ENCODE measurements at places on chromosomes 5 and 9. TPM values are rescaled to one million over a fixed set of nuclear protein-coding genes. Genes with fewer than 3 reads are reported as not detected.
A peak's percentile ranks its signal among the peaks of the same experiment; 100 is the strongest.

DNA sequence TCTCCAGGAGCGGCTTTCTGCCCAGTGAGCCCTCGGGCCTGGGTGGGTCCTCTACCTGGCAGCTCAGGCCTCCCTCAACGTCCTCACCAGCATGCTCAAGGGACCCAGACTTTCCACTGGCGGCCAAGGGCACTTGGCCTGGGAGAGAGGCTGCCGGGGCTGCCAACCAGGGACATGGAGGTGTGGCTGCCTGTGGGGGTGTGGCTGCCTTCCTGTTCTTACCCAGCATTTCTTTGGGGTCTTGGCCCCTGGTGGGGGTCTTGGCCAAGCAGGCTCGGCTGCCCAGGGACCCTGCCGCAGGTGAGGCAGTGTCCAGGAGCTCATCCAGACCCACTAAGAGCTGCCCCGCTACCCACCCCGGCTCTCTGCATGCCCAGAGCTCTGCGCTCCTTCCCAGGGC lies 7.2 kb upstream of the QSOX2 start:
- DNase-seq: no peak

- DNase-seq: peak; percentile 88
Measured at GRCh38 chr5:10283927-10284635, 23.6 kb downstream of the CMBL start.

- DNase-seq: no peak
Measured at GRCh38 chr9:109945573-109945972, 165.6 kb downstream of the PALM2AKAP2 start.

GRCh38 chr5:78211052-78211451 lies 83.4 kb downstream of the AP3B1 start:
- no peak for DNase-seq

- no peak for DNase-seq
Measured at GRCh38 chr9:117494401-117495090, 79.7 kb upstream of the ASTN2 start.

- peak; percentile 9 for DNase-seq
Measured at GRCh38 chr5:1513326-1514026, 10.3 kb downstream of the LPCAT1 start.

GRCh38 chr5:115640274-115640673 lies 14.4 kb upstream of the TMED7 start:
- DNase-seq: no peak

DNA sequence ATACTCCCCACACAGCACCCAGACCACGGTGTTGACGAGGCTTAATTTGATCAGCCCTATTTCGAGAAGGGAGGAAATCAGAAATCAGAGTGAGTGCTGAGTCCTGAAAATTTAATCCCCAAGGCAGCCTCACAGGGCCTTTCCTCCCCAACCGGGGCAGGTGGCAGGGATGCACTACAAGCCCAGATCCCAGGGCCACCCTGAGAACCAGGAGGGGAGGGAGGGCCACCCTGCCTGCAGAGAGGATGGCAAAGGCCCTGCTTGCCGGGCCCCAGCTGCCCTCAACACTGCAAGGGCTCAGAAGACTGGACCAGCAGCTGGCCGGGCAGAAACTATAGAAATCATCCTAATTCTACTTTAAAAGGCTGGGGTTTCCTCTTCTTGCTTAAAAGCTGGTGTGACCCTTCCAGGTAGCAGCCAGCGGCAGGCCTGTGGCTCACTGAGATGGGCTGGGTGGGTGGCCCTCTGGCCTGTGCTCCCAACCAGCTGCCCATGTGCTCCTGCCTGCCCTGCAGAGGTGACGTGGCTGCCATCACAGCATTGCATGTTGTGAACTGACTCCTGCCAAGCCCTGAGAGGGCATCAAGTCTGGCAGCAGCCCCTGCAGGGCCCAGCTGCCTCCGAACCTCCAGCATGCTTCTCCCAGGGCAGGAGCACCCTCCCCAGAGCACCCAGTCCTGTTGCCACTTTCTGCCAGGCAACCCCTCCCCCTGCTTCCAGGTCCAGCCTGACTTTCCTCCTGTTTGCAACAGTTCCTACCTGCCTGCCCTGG lies 122.8 kb downstream of the ADAMTS2 start:
- no peak for DNase-seq

DNA sequence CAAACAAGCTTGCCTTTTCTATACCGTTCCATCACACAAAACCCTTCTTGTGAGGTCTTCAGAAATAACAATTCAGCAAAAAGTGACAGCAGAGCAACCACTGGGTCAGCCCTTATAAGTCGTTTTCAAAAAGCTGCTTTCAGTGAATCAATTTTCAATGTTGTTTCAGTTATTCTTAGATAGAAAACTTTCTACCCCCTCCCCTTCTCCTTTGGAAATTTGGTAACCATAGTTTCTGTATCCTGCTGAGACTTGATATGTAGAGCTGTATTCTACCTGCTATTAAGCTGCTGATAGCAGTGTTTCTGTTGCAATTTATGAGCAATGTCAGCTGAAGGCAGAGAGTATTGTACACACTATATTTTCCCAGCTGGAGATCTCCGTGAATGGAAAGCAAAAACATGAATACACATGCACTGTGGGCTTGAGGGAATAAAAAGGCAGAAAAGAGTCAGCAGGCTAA lies 75.7 kb downstream of the ZNF608 start:
- DNase-seq: no peak

GRCh38 chr5:120926471-120926870 lies 462.4 kb downstream of the PRR16 start:
- DNase-seq: no peak

DNA sequence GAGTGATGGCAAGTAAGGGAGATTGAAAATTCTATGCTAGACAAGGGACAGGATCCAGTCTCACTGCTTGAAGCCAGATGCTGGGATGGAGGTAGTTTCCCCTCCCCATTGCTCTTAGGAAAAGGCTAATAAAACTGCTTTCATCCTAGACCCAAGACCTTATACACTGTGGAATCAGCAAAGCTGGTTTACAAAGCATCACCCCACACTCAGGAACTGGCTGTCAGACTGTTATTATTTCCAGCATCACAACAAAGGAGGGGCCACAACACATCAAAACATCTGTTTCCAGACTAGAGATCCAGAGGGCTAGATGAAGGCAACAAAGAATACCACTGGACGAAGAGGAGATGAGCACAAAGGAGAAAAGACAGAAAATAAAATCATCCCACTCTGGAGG lies 364.6 kb upstream of the PTGER4 start:
- no peak for DNase-seq

GRCh38 chr9:87613265-87614111 lies 112.4 kb upstream of the CTSL start:
- no peak for DNase-seq

DNA sequence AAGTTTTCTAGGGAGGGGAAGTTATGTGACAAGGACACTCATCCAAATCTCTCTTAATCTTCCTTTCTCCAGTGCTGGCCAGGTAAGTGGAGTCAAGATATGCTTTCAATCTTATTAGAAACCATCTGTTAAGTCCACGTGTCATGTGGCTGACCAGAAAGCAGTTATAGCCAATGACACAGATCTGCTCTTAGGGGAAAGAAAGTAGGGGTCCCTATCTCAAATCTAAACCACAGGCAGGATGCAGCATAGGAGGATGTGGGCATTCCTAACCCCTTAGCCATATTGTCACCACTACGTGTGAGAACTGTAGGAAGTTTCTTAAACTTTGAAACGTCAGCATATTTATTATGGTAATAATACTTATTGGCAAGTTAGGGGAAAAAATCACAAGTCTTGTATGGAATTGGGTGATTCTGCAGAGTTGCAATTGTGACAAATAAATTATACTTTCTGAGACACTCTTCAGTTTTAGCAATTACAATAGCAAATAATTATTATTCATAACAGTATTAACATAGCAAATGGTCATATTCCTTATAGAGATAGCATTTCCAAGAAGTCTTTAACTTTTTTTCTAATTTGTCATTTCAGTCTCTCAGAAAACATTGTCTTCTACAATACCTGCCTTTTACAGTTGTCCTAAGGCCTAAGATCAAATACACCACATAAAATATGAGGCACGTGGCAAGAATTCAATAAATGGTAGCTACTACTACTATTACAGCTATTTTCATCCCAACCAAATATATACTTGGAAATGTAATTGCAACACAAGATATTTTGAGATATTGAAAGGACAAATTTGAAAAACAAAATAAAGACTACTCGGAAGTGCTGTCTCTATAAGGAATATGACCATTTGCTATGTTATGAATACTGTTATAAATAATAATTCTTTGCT lies 236.9 kb downstream of the PDE4D start:
- no peak for DNase-seq

- no peak for DNase-seq
Measured at GRCh38 chr9:133818444-133818843, 80.3 kb upstream of the SARDH start.

GRCh38 chr5:139482050-139482889 lies at the start of gene STING1:
STING1 (minus strand) TSS chr5:139482758; CDS start chr5:139481704, 1,054 bp downstream.
- no peak for DNase-seq

- DNase-seq: peak; percentile 23
Measured at GRCh38 chr5:82597437-82597836, 319.3 kb upstream of the RPS23 start.

DNA sequence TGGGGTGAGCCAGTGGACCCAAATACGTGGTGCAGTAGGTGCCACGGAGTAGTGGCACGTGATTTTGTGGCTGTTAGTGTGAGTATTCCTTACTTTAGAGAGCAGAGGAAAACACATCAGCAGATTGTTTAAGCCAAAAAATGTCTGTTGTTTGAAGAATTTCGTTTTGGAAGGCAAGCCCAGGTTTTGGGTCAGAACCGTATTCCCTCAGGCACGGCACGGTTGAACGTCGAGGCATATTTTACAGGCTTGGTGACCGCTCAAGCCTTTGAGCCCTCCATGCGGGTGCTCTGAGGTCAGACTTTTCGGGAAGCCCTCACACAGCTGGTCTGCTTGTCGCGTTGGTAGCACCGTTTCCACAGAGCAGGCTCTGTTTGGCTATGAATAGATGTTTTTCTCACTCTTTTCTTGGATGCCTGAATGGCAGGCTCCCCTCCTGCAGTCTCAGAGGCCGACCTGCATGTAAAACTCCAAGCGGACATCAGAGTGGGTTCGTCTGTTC lies 27.2 kb downstream of the NEK6 start:
- no peak for DNase-seq

- no peak for DNase-seq
Measured at GRCh38 chr9:129489838-129490582, 130.9 kb downstream of the C9orf50 start.

DNA sequence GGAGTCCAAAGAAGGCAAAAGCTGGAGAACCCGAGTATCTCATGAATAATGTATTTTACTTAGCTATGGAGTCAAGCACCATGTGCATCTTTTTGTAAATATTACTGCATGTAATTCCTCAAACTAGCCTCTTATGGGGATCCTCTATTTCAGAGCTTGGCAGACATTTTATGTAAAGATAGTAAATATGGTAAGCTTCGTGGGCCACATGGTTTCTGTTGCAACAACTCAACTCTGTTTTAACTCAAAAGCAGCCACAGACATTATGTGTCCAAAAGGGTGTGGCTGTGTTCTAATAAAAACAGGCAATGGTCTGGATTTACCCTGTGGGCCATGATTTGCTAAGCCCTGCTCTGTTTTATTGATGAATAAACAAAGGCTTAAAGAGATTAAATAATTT lies 17.3 kb downstream of the DAPK1 start:
- no peak for DNase-seq

GRCh38 chr9:114925672-114926071 lies 4.7 kb downstream of the TNFSF8 start:
- no peak for DNase-seq

- peak; percentile 38 for DNase-seq
Measured at GRCh38 chr9:87882627-87883026, at the start of gene SPATA31E1. SPATA31E1 (plus strand) TSS chr9:87882877; CDS start chr9:87882892, 15 bp downstream.

GRCh38 chr5:40667161-40667663 lies 12.5 kb upstream of the PTGER4 start:
- no peak for DNase-seq

The GABRA6 gene
- not detected for total RNA-seq

The GMCL2 gene
- not detected for total RNA-seq

The DBH gene
- total RNA-seq: 0.24 TPM

The LCN1 gene
- not detected for total RNA-seq

The OBP2B gene
- not detected for total RNA-seq

The MYMK gene
- 0.34 TPM for total RNA-seq

The TAF11L10 gene
- not detected for total RNA-seq

The TCF7 gene
- total RNA-seq: 11.3 TPM

The TMEM203 gene
- 50.6 TPM for total RNA-seq

The OR1K1 gene
- not detected for total RNA-seq

The SLC45A2 gene
- total RNA-seq: not detected

The PCDHB13 gene
- 2.9 TPM for total RNA-seq

The CCNJL gene
- total RNA-seq: 31.3 TPM

The RAI14 gene
- total RNA-seq: 157 TPM

The DRD1 gene
- total RNA-seq: not detected

The TRPM6 gene
- total RNA-seq: 0.78 TPM

The CER1 gene
- total RNA-seq: 4.1 TPM

The SCGB3A1 gene
- total RNA-seq: 0.39 TPM

All from WTC11 (cell line).